ENCODE measurements at places on chromosomes 11 and 22.

DNA sequence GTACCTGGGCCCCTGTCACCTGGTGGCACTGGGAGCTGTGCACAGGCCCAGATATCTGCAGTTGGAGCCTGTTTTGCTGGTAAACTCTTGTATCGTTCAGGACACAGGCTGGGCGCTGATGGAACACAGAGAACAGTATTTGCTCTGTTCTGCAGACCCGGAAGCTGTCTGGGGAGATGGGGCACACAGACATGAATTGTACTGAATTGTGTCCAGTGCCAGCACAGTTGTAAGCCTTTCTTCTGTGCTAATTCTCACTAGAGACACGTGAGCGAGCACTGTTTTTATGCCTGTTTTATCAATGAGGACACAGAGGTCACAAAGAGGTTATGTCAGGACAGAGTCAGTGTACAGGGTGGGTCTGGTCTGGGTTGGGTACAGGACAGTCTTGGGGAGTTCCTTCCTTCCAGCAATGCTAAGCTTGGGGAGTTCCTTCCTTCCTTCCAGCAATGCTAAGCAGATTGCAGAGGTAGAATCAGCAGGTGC lies 24.4 kb upstream of the ACR start:
- no peak for DNase-seq

GRCh38 chr11:94243571-94244515 lies 60.5 kb upstream of the IZUMO1R start:
- no peak for DNase-seq

- no peak for DNase-seq
Measured at GRCh38 chr22:19128009-19128401, 3.1 kb upstream of the TSSK2 start.

- no peak for DNase-seq
Measured at GRCh38 chr11:57230791-57231538, 6.1 kb downstream of the APLNR start.

DNA sequence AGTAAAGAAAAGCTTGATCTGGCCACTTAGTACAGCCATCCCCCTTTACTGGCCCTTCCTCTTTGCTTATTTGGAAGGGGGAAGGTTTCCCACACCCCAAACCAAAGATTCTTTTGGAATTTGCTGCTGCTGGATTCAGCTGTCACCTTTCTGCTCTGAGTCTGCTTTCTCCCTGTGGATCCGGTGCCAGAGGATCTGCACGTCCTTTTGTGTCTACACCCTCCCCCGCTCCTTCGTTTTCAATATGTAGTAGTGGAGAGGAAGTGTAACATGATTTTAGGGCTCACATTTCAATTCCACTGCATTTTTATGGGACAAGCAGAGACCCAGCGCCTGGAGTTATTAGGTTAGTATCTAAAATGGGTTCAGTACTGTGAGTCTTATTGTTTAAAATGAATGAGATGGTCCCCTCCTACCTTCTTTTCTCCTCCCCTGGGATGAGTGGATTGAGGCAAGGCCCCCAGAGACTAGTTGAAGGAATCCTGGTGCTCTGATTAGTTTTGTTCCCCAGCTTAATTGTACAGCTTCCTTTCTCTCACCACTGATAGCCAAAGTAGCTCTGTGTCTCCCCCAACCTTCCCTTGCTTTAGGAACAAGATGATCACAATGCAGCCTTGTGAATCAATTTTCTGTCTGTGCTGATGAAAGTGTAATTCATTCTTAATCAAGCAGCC lies 30.5 kb upstream of the CABP7 start:
- no peak for DNase-seq

GRCh38 chr11:20102397-20102796 lies 57.9 kb downstream of the DBX1 start:
- no peak for DNase-seq

GRCh38 chr22:24951942-24952836 lies at the start of gene KIAA1671:
Gene KIAA1671 (plus strand): TSS chr22:24952716. CDS start chr22:25028000, 75,284 bp downstream.
- DNase-seq: peak; percentile 81

DNA sequence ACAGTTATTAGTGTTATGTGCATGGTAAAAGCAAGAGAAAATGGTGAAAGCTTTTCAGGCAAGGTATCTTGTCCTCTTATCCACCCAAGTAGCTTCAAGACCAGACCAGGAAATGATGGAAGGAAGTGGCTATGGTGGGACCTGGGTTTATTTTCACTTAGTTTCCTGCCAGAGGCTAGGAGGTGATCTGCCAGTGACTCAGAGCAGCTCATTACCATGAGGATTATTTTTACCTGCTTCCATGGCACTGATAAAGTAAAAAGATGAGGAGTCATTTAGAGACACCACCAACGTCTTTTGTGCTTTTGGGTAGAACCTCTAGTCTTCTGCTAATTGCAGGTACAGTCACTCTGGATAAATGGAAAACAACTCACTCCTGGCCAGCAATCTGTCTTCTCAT lies 339.9 kb upstream of the KIRREL3 start:
- no peak for DNase-seq

DNA sequence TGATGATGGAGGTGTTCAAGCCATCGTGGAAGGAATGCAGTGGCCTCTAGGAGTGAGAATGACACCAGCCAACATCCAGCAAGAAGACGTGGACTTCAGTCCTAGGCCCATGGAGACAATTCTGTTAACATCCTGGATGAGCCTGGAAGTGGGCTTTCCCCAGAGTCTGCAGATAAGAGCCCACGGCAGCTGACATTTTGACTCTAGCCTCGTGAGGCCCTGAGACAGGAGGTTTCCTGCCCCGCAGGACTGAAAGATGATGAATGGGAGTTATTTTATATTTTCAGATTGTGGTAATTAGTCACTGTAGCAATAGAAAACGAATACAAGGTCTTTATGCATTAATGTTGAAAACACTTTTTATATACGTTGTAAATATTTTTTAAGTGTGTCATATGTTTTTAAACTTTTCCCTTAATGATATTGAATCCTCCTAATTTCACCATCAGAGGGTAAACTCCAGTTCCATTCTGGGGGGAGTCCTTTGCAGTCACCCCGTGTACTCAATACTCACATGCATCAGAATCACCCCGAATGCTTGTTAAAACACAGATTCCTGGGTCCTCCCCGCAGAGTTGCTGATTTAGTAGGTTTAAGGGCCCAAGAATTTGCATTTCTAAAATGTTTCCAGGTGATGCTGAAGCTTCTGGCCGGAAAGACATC lies 570 bp upstream of the TPCN2 start:
- no peak for DNase-seq

DNA sequence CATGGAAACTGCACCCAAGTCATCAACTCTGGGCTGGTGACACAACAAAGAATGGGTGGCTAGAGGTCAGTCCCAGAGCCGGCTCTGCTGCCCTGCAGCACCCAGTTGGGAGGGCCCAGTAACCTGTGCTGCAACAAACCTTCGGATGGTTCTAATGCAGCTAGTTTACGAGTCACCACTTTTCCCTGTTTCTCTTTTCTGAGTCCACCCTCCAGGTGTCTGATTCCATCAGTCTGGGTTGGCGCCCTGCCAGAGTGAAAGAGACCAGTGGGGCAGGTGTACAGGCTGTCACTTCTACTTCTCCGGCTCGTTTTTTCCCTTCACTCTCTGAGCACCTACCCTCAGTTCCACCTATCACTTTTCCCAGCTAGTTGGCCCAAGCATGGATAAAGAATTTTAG lies 572.9 kb downstream of the NTM start:
- no peak for DNase-seq

- DNase-seq: no peak
Measured at GRCh38 chr11:16611926-16612565, 126.4 kb upstream of the C11orf58 start.

- no peak for DNase-seq
Measured at GRCh38 chr22:37480387-37481346, 5.5 kb downstream of the MFNG start.

DNA sequence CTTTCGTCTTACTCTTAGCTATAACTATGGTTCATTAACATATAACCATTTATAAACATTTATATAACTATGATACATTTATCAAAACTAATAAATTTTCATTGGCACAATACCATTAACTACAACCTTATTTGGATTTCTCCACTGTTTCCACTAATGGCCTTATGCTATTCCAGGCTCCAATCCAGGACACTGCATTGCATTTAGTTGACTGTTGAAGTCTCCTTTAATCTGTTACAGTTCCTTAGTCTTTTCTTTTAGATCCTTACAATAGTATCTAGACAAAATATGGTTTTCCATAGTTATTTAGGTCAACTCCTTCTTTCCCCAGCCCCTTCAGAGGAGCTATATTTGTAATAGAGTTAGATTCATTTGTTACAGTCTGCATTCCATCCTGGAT lies 47.2 kb downstream of the CCDC34 start:
- DNase-seq: no peak

GRCh38 chr11:67255864-67256263 lies 10.4 kb upstream of the GRK2 start:
- DNase-seq: no peak

DNA sequence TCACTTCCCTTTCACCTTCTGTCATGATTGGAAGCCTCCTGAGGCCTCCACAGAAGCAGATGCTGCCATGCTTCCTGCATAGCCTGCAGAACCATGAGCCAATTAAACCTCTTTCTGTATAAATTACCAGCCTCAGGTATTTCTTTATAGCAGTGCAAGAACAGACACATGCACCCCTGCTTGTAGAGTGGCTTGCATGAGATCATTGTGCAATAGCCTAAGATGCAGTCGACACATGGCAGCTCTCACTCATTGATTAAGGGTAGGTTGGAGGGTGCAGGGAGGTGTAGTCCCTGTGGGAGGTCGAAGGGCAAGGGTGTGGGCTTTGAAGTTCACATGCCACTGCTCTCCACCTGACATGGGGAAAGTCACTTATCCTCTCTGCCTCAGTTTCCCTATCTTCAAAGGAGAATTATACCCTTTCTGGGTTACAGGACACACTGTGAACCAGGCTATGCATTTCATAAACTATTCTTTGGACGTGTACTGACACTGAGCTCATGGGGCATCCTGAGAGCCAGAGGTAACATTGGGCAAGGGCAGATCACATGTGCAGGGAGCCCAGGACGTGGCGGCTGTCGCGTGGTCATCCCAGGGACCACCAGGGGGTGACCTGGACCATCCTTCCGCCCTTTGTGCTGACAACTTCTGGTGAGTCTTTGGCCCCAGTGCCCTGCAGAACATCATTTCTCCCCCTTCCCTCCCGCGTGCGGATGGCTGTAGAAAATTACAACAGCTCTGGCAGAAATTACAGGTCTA lies 69.2 kb upstream of the SHANK2 start:
- DNase-seq: no peak
